ENCODE measurements at places on chromosomes 2 and 18.

GRCh38 chr18:33264566-33264965, 176.0 kb downstream of the CCDC178 start:
- peak; percentile 1 for DNase-seq

- no peak for DNase-seq
These were observed 55.1 kb downstream of the CYTIP start for GRCh38 chr2:157388827-157389226.

- DNase-seq = peak; percentile 67
These were observed 51.4 kb downstream of the IL1RL2 start for GRCh38 chr2:102238039-102238756.

- DNase-seq = no peak
These were observed 41.0 kb downstream of the DIPK1C start for GRCh38 chr18:74416124-74416523.

- peak; percentile 43 for DNase-seq
These were observed 22.6 kb downstream of the ITGA6 start for GRCh38 chr2:172449911-172450550.
